GF-D8 (cell line): ENCODE measurements at places on chromosomes 3 and 15.

GRCh38 chr3:38738630-38739395 is 77.2 kb downstream of the SCN10A start:
- no peak for DNase-seq

DNA sequence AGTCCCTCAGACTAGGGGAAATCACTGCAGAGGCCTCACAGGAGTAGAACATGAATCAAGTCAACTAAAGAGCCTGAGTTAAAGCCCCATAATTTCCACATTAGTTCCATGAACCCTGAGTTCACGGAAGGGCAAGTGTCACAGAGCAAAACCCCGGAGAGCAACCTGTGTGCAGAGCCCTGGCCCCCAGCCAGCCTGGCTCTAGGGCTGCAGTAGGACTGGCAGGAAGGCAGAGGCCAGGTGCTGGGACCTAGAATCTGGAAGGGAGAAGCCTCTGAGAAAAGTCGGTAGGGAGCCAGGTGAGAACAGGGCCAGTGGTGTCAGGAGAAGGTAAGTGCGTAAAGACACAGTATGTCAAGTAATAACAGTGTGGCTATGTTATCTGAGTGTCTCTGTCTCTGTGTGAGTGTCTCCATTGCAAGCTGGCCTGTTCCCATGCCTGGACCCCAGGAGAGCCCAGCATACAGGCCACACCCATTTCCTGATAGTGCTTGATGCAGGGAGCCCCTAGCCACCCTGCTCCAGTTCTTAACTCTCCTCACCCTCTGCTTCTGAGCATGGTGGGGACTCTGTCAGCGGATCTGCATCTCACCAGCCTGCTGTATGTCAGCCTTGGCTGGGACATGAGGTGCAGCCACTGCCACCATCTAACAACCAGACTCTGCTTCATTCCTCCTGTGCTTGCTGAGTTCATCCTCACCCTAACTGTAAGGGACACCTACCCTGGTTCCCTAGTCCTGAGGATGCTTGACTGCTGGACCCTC is 11.3 kb upstream of the MANF start:
- DNase-seq = no peak

- DNase-seq = peak; percentile 1
Measured at GRCh38 chr3:51384055-51384725, 901 bp upstream of the MANF start.

DNA sequence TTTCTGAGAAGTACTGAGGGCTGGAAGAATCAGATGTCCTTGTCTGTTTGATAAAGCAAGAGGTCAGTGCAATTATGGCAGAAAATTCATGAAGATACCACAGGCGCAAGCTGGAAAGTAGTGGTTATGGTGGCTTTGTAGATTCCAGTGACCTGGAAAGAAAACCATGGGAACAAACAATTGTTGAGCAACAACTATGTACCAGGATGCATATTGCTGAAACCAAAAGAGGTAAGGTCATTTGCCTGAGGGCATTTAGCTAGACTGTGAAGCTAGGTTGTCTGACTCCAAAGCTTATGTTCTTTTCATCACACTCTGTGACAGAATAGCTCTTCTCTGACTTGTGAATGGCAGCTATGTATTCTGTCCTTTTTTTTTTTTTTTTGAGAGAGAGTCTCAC is 74.0 kb downstream of the B3GALNT1 start:
- DNase-seq = no peak

- DNase-seq = no peak
Measured at GRCh38 chr3:2944628-2945027, 165.5 kb downstream of the IL5RA start.

DNA sequence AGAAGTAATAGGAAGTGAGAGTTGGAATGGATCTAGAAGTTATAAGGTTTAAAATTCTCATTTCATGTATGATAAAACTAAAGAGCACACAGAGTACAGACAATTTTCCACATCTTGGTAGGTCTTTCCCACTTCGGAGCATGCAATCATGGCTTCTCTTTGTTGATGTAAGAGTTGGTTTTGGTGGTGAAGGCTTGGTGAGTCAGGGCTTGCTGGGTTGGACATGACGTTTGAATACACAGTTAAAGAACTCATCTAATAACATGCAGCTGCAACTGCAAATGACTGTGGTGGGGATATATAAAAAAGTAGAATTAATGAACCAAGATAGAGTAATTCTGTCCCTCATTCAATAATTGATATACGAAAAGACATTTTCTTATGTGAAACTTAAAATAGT is 39.5 kb upstream of the GRM7 start:
- DNase-seq = no peak

- no peak for DNase-seq
Measured at GRCh38 chr3:170723241-170723640, 137.4 kb upstream of the SLC7A14 start.
